Chondrocyte (in vitro differentiated cells): ENCODE measurements at places on chromosomes 3 and 15. TPM values are rescaled to one million over a fixed set of nuclear protein-coding genes. Genes with fewer than 3 reads are reported as not detected.

DNA sequence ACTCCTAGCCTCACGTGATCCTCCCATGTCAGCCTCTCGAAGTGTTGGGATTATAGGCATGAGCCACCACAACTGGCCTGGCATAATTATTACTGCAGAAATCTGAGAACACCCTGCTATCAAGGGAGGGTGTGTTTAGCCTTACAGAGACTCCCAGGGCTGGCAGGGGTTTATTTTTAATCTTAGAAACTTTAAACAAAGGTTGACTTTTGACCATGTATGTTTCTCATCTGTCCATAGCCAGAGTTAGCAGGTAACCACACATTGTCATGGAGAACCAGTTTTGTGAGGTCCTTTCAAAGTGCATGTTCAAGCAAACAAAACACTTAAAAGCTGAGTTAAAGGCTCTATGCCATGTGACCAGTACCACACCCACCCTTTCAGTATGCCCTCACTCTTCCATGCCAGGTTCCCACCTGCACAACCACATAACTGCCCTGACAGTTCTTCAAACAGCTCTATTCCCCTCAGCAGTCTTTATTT, 11.1 kb downstream of the SIAH2 start:
- H3K27me3 ChIP-seq, result no peaks in the 10 kb centered on the region
- no peak overlapping the region for H3K4me3 ChIP-seq
- H3K36me3 ChIP-seq, result peaks cover 3% of the 10 kb centered on the region
- peaks cover 64% of the 10 kb centered on the region for H3K4me1 ChIP-seq

DNA sequence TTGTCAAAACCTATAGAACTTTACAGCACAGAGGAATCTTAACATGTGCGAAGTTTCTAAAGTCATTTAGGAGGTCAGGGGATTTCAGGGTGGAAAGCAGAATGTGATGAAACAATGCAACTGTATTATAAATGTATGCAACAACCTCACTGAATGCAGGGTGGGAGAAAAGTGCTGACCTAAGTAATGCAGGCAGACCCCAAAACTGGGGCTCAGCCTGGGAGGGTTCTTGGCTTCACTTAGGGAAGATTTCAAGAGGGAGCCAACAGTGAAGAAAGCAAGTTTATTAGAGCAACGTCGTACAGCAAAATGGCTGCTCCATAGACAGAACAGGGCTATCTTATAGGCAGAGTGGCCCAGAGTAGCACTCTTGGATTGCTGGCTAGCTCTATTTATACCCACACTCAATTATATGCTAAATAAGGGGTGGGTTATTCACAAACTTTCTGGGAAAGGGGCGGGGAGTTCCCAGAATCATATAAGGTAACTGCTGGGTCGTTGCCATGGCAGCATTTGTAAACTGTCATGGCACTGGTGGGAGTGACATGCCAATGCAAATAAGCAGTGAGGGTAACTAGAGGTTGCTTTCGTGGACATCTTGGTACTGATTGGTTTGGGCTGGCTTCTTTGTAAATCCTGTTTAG, 14.2 kb upstream of the CAND2 start:
- no peak overlapping the region for H3K27ac ChIP-seq
- H3K4me3 ChIP-seq, result no peak overlapping the region
- no peak for DNase-seq
- no peaks in the 10 kb centered on the region for H3K36me3 ChIP-seq
- H3K4me1 ChIP-seq, result peaks cover 7% of the 10 kb centered on the region

- no peak overlapping the region for H3K4me3 ChIP-seq
- H3K4me1 ChIP-seq, result no peaks in the 10 kb centered on the region
- H3K27ac ChIP-seq, result no peak overlapping the region
- no peak for DNase-seq
Measured at GRCh38 chr15:35159170-35159569, 74.1 kb upstream of the NANOGP8 start.

- no peaks in the 10 kb centered on the region for H3K36me3 ChIP-seq
- H3K27me3 ChIP-seq, result peaks cover 3% of the 10 kb centered on the region
- H3K4me1 ChIP-seq, result no peaks in the 10 kb centered on the region
- no peak overlapping the region for H3K4me3 ChIP-seq
Measured at GRCh38 chr15:38549222-38549621, 15.4 kb downstream of the RASGRP1 start.

The NGRN gene
- total RNA-seq, result 87.3 to 116 TPM (median 94.0 TPM) in 3 replicates

- H3K27me3 ChIP-seq, result no peaks in the 10 kb centered on the region
- no peak overlapping the region for H3K4me3 ChIP-seq
- H3K27ac ChIP-seq, result no peak overlapping the region
- no peak for DNase-seq
Measured at GRCh38 chr3:67006460-67006859, 8.4 kb downstream of the KBTBD8 start.

DNA sequence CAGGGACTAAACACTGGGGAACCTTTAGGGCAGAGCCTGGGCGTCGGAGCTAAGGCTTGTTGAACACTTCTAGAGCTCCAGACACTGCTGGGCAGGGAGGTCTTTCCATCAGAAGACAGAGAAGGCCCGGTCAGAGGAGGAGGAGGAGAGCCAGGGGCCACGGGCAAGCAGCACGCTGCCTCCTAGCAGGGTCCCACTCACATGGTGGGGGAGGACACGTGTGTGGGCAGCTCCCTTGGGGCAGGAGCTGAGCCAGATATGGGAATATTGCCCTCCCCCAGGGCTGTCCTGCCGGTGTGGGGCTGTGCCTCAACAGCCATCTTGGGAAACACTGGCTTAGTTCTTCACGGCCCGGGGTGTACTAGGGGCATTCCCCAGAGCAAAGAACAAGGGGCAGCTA, 89.6 kb upstream of the TLE3 start:
- H3K27me3 ChIP-seq, result peaks cover 20% of the 10 kb centered on the region
- no peak overlapping the region for H3K4me3 ChIP-seq
- H3K4me1 ChIP-seq, result no peaks in the 10 kb centered on the region
- no peak for DNase-seq
- peaks cover 5% of the 10 kb centered on the region for H3K36me3 ChIP-seq
